Glomerular endothelial cell (primary cell): ENCODE measurements at places on chromosomes 13 and 19.

GRCh38 chr19:56150358-56150757 lies 9.3 kb downstream of the ZNF444 start:
- no peak for DNase-seq

DNA sequence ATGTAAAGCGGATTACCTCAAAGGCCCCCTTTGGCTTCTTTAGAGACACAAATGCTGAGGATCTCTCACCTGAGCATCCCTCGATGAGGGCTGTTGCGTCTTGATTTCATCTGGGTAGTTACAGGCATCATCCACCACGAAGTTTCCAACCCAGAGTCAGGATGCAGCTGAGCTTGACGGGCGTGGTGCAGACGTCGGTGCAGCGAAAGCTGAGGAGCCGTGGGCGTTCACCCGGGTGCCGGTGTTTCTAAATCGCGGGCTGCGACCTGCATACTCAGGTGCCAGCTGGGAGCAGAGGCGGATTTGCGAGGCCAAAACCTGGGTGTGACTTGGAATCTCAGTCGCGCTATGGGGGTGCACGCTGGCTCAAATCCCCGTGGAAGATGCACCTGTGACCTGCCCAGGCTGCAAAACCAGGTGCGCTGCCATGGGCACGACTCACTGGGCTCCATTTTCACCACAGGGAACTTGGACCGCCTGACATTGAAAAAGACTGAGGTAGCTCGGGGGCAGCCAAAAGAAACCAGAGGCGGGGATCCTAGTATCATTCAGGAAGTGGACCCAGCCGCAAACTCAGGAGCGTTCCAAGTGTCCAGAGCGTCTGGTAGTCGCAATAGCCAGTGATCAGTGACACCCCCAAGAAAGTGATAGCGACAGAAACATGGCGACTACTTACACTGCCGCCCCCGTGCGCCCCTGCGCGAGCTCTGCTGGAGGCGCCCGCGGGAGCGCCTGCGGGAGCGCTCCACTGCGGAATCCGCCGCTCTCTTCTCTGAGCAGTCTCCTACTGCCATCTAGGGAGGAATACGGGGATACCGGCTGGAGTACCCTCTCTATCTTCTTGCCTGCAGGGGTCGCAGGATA lies 36.4 kb upstream of the IGFL4 start:
- peak; percentile 68 for DNase-seq

DNA sequence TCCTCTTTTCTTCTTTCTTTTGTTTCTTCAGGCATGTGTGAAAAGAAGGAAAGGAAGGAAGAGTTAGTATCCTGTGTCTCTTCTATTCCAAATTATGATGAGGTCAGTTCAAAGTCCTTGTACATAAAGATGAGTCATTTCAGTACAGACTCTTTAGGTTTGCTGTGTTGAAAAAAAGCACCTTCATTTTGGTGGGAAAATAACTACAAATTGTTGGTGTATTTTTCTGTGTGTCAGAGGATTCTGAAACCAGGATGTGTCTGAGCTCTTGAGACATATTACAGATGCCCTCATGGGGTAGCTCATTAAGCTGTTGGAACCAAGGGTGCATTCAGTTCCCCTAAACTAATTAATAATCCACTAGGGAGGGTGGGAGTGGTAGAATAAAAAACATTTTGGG lies 5.8 kb upstream of the HSPH1 start:
- no peak for DNase-seq

DNA sequence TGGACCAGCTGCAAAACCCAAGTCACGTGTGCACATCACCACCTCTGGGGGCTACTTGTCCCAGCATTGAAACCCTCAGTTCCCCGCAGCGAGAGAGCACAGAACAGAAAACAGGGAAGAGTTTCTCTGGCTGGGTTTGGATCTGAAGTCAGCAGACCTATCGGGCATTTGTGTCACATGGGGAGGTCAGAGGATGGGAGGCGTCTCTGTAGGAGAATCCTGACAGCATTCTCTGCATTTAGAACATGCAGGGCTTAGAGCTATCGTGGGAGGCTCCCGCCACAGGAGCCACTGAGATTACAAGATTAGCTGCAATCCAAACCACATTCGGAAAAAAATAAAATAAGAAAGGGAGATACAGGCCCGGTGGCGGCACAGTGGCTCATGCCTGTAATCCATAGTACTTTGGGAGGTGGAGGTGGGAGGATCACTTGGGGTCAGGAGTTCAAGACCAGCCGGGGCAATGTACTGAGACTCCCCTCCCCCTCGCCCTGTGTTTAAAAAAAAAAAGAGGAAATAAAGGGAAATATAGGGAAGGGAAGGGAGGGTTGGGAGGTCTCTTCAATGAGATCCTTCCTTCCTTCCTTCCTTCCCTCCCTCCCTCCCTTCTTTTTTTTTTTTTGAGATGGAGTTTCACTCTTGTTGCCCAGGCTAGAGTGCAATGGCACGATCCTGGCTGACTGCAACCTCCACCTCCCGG lies 2.9 kb upstream of the TLE6 start:
- no peak for DNase-seq

DNA sequence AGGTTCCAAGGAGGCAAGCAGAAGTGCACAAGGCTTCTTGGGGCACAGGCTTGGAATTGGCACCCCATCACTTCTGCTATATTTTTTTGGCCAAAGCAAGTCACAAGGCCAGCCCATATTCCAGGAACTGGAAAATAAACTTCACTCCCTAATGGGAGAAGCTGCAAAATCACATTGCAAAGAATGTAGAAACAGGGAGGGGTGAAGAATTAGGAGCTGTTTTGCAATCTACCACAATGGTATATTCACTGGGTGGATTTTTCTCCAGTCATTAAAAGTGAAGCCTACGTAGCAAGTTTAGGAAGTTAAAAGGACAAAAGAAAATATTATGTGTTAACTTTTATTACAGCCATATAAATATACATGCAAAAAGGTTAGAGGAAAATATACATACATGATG lies 464.8 kb downstream of the COG6 start:
- DNase-seq: no peak

GRCh38 chr13:37427843-37428494 lies 170.6 kb downstream of the POSTN start:
- DNase-seq: no peak

GRCh38 chr19:28497137-28497536 lies 715.8 kb downstream of the UQCRFS1 start:
- no peak for DNase-seq

- no peak for DNase-seq
These were observed 1.2 kb upstream of the SBK2 start for GRCh38 chr19:55538132-55538531.

DNA sequence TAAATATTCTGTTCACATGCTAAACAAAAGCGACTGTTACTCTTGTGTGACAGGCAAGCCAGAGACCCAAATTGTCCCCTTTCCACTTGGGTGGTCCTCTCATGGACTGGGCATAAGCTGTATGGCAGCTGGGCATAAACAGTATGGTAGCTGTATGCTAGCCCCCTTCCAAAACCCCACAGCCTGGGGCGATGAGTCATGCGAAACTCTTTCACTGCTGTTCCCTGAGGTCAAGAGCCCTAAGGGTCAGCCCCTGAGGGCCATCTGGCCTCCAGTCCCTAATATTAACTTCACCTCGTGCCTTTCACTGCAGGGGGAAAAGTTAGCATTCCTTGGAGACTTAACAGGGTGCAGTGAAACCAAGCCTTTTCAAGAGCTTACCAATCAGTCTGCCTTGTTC lies 45.6 kb upstream of the ZNF562 start:
- no peak for DNase-seq

DNA sequence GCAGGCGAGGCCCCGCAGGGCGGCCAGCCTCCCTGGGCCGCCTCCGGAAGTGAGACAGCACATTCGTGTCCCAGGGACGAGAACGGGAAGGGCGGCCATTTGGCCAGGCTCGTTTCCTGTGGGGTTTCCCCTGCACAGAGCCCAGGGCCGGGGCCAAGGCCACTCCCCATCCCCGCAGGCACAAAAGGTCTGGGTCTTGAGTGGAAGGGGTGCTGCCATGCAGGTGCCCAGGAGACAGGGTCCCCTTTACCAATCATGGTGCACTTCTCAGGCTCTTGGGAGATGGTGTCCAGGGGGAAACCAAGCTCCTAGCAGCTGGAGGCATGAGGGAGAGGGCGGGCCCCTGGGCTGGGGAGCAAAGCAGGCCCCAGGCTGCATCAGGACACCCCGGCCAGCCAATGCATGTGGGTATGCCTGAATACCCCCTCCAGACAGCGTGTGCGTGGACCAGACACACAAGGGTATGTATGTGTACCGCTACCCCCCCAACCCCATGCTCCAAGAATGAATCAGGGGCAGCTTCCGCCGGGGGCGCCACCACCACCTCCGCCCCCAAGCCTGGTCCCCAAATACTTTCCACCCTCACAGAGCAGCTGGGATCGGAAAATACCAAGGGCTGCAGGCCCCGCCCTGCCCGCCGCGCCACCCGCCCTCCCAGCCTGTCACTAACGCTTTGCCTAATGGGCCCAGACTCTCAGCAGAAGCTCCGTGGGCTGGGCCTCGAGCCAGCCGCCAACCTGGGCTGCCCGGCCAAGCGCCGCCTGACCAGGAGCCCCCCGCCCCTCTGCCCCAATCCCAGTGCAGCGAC lies 37.6 kb upstream of the NANOS3 start:
- DNase-seq: no peak

- no peak for DNase-seq
These were observed 5.5 kb upstream of the RANBP3 start for GRCh38 chr19:5983367-5983955.

GRCh38 chr19:18469069-18469846 lies 31.3 kb upstream of the ISYNA1 start:
- DNase-seq: no peak

- DNase-seq: no peak
These were observed 1.4 kb downstream of the LRFN3 start for GRCh38 chr19:35937345-35938281.

DNA sequence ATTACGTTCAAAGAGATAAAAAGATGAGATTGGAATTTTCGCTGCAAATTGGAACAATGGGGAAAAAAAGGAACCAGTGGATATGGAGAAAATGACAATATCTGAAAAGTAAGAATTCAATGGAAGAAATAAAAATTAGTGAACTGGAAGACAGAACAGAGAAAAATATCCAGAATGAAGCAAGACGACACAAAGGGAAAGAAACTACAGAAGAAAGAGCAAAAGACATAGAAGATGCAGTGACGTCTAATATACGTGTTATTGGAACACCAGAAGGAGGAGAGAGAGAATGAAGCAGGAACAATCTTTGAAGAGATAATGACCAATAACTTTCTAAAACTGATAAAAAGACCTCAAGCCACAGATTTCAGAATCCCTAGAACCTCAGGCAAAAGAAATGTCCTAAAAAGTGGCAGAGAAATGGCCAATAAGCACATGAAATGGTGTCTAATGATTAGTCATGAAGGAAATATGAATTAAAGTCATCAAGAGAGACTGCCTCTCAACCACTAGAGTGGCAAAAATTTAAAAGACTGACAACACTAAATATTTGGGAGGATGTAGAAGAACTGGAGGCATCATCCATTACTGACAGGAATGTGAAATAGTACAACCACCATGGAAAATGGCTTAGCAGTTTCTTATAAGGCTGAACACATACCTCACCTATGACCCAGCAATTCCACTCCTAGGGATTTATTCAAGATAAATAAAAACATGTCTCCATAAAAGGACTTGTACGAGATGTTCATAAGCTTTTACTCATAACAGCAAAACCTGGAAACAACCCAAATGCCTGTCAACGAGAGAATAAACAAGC lies 56.5 kb downstream of the GADD45B start:
- no peak for DNase-seq

- DNase-seq: no peak
These were observed 800 bp downstream of the ETFB start for GRCh38 chr19:51365211-51365964.

DNA sequence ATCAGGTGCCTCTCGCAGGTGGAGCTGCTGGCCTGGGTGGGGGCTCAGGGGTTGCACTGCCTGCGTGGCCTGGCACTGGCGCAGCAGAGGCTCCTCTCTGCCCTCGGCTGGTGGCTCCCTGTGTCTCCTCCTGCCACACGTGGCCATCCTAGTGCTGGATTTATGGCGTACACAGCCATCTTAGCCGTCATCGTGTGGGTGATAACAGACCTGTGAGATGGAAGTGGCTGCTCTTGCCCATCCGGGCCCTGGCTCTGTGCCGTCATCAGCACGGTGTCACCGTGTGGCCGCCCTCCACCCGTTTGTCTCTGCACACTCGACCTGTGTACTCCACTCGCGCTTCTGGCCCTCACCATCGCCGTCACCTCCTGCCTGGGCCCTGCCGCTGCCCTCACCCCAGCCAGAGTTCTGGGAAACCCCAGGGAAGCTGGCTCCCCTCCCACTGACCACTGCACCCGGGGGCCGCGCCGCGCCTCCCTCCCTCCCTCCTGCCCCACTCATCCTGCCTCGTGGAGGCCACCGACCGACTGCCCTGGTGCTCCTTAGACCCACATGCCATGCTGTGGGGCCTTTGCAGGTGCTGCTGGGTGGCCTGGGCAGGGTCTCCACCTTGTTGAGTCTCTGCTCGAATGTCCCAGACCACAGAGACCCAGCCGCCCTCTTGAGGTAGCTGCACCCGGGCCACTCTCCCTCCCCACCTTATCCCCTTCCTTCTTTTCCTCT lies 29.5 kb downstream of the TMEM255B start:
- no peak for DNase-seq

DNA sequence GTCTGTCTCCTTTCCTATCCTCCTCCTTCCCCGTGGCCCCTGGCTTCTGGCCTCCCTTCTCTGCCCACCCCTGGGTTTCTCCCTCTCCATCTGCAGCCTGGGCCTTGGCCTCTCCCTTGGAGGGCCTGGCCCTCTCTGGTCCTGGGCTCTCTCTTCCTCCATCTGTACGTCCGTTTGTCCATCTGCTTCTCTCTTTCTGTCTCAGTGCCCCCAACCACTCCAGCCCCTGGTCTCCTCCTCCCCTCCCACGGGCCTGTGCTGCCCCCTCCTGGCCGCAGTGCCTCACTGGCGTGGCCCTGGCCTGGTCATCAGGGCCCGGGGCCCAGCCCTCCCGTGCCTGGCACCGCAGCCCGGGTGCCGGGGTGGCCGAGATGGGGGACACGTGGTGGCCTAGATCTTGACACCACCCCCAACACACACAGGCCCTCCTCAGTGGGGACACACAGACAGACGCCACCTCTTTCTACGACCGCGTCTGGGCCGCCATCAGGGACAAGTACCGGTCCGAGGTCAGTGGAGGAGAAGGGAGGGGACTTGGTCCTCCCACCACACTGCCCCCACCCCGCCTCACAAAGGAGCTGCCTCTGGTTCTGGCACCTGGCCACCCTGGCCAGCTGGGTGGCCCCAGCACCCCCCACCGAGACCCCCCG lies 11.3 kb downstream of the PRKCSH start:
- DNase-seq: no peak

DNA sequence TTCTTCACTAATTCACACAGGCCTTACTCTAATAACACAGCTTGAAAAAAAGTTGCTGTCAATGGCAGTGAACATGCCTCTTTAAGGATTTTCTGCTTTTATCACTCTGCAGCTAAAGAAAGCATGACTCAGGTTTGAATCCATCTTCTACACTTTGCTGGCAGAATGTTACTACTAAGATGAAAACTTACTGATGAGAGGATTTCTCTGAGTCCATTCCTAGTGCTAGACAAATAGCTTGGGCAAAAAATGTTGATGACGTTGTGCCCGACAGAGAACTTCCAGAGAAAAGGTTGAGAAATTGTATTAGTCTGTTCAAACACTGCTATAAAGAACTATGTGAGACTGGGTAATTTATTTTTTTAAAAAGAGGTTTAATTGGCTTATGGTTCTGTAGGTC lies 572.0 kb downstream of the IRS2 start:
- no peak for DNase-seq
